ENCODE measurements at places on chromosomes 3 and 15. TPM values are rescaled to one million over a fixed set of nuclear protein-coding genes. Genes with fewer than 3 reads are reported as not detected.

- H3K36me3 ChIP-seq: no peaks in the 10 kb centered on the region
- no peak for DNase-seq
- no peaks in the 10 kb centered on the region for H3K27me3 ChIP-seq
- peaks cover 48% of the 10 kb centered on the region for H3K4me1 ChIP-seq
- no peak overlapping the region for H3K4me3 ChIP-seq
- H3K27ac ChIP-seq: no peak overlapping the region
Measured at GRCh38 chr3:71369701-71370391, 213.7 kb downstream of the FOXP1 start.

- no peaks in the 10 kb centered on the region for H3K27me3 ChIP-seq
- H3K4me3 ChIP-seq: no peak overlapping the region
- peaks cover 10% of the 10 kb centered on the region for H3K4me1 ChIP-seq
- H3K27ac ChIP-seq: no peak overlapping the region
- H3K36me3 ChIP-seq: no peaks in the 10 kb centered on the region
Measured at GRCh38 chr15:60674704-60675395, 195.9 kb upstream of the ICE2 start.

- H3K4me3 ChIP-seq: no peak overlapping the region
- no peaks in the 10 kb centered on the region for H3K27me3 ChIP-seq
- no peaks in the 10 kb centered on the region for H3K36me3 ChIP-seq
- no peak for DNase-seq
Measured at GRCh38 chr3:145448436-145448835, 712.5 kb downstream of the PLOD2 start.

DNA sequence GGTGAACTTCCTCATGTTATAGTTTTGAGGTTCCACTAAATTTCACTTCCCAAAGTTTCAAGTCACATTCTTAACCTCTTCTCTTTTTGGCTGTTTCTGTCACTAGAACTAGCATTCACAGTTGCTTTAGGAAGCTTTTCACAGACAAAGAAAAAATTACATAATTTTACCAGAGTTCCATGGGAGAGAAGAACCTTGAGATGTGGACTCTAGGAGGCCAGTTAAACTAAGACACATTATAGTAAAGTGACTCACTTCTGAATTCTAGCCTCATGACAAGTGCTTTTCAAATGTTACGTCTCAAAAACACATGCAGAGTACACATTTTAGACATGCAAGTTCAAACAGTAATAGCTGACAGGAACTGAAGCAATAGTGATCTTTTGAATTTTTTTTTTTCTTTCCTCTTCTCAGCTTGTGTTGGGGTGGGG lies 39.9 kb upstream of the LRTM1 start:
- H3K4me3 ChIP-seq: no peak overlapping the region
- no peaks in the 10 kb centered on the region for H3K36me3 ChIP-seq
- DNase-seq: no peak
- H3K4me1 ChIP-seq: no peaks in the 10 kb centered on the region

- H3K27me3 ChIP-seq: no peaks in the 10 kb centered on the region
- no peak for DNase-seq
- H3K4me1 ChIP-seq: no peaks in the 10 kb centered on the region
- H3K36me3 ChIP-seq: no peaks in the 10 kb centered on the region
Measured at GRCh38 chr3:106083207-106083606, 214.4 kb upstream of the CBLB start.

DNA sequence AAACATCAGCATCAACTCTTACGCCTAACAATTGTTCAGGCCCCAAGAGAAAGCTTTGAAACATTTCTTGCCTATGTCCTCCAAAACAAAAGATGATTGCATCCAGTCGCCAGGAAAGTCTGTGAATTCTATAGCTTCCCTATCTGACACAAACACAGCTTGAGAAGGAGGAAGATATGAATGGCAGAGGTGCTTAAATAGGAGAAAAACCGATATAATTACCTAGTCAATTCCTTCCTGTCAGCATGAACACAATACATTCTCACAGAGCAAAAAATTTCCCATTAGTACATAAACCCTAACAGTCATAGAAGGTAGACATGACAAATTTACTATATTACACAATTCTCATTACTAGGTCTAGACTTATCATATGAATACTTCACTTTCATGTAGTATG lies 326.5 kb downstream of the CGGBP1 start:
- H3K4me1 ChIP-seq: no peaks in the 10 kb centered on the region
- H3K4me3 ChIP-seq: no peak overlapping the region
- no peaks in the 10 kb centered on the region for H3K27me3 ChIP-seq
- H3K27ac ChIP-seq: no peak overlapping the region
- no peak for DNase-seq

GRCh38 chr15:28990390-28990789 lies 104.6 kb downstream of the APBA2 start:
- DNase-seq: no peak
- H3K4me1 ChIP-seq: peaks cover 6% of the 10 kb centered on the region
- no peak overlapping the region for H3K27ac ChIP-seq
- no peak overlapping the region for H3K4me3 ChIP-seq

- no peak overlapping the region for H3K4me3 ChIP-seq
- no peak overlapping the region for H3K27ac ChIP-seq
- no peak for DNase-seq
- H3K4me1 ChIP-seq: no peaks in the 10 kb centered on the region
Measured at GRCh38 chr3:120438665-120439370, 12.0 kb downstream of the FSTL1 start.

DNA sequence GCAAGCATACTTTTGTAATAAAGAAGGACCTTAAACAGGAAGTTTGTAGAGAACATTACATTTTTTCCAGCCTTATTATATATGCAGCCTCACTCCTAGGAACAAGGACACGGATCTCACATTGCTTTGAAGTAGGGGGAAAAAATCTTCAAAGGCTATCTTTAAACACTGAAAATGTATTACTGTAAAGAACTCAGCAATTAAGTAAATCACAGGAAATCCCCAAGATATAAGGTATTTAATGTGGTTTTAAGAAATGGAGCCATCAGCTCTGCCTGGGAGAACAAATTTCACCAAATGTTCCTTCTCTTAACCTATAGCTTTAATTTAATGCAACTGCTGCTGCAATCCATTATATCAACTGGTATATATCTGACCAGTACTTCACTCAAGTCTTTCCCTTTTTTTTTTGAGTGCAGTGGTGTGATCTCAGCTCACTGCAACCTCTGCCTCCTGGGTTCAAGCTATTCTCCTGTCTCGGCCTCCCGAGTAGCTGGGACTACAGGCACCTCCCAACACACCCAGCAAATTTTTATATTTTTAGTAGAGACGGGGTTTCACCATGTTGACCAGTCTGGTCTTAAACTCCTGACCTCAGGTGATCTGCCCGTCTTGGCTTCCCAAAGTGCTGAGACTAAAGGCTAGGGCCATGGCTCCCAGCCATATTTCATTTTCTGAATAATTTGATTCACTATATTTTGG lies 2.8 kb downstream of the BTLA start:
- peak; percentile 18 for DNase-seq
- peak overlapping the region; percentile 57 for H3K27ac ChIP-seq
- peak overlapping the region; percentile 42 for H3K4me3 ChIP-seq
- H3K36me3 ChIP-seq: no peaks in the 10 kb centered on the region

- no peak overlapping the region for H3K4me3 ChIP-seq
- H3K27ac ChIP-seq: no peak overlapping the region
- peaks cover 5% of the 10 kb centered on the region for H3K4me1 ChIP-seq
- no peak for DNase-seq
- H3K36me3 ChIP-seq: peaks cover 20% of the 10 kb centered on the region
Measured at GRCh38 chr3:16369276-16369675, 104.3 kb downstream of the OXNAD1 start.

DNA sequence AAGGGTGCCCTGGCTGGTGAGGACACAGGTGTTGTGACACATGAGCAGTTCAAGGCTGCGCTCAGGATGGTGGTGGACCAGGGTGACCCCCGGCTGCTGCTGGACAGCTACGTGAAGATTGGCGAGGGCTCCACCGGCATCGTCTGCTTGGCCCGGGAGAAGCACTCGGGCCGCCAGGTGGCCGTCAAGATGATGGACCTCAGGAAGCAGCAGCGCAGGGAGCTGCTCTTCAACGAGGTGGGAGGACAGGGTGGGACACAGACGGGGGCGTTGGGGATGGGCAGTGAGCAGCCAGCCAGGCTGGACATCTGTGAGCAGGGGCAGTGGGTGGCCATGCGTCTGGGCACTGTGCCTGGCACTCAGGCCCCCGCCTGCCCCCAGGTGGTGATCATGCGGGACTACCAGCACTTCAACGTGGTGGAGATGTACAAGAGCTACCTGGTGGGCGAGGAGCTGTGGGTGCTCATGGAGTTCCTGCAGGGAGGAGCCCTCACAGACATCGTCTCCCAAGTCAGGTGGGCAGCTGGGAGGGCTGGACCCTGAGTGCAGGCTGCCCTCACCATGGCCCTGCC lies 10.3 kb downstream of the ANKRD63 start:
- H3K4me1 ChIP-seq: no peaks in the 10 kb centered on the region
- H3K27ac ChIP-seq: no peak overlapping the region

DNA sequence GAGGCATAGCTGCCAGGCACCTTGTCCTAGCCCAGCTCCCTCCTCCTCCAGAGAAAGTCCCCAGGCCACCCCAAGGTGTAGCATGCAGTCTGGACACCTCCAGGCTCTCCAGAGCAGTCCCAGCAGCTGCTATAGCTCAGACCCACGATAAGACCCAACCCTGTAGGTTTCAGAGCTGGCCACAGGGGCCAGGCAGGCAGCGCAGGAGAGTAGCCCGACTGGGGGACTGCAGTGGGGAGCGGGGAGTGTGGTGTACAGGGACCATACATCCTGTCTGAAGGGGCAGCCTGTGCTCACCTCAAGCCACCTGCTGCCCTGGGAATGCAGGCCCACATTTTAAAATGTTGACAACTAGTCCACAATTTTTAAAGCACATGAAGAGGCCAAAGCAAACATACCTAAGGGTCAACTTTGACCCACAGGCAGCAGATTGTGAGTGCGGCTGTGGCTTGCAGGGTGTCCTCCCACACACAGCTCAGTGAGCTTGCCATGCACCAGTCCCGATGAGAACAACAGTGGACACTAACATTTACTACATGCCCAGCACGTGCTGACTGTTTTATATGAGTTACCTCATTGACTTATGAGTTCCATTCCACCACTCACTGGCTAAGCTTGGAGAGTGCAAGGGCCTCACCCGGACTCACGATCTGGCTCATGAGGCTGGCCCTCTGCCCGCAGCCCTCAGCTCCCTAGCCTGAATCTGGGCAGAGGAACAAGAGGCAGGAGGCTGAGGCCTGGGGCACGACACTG lies 81.4 kb downstream of the DNAJB8 start:
- no peaks in the 10 kb centered on the region for H3K4me1 ChIP-seq
- H3K27ac ChIP-seq: no peak overlapping the region
- no peaks in the 10 kb centered on the region for H3K36me3 ChIP-seq
- no peak for DNase-seq
- H3K4me3 ChIP-seq: no peak overlapping the region

DNA sequence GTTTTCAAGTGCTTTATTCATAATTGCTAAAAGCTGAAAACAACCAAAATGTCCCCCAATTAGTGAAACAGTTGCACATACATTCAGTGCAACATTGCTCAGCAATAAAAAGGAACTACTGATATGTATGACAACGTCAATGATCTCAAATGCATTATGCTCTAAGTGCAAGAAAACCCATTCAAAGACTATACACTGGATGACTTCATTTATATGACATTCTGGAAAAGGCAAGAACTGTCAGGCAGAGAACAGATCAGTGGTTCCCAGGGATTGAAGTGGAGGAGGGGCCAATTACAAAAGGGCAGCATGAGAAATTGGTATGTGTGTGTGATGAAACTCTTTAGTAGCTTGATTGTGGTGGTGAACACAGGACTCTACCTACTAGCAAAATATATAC lies 585.6 kb downstream of the TBL1XR1 start:
- no peaks in the 10 kb centered on the region for H3K4me1 ChIP-seq
- no peak overlapping the region for H3K4me3 ChIP-seq
- DNase-seq: no peak
- H3K27ac ChIP-seq: no peak overlapping the region

GRCh38 chr15:57504599-57504940 lies 87.1 kb upstream of the MYZAP start:
- H3K27ac ChIP-seq: no peak overlapping the region
- H3K4me1 ChIP-seq: no peaks in the 10 kb centered on the region

- H3K4me3 ChIP-seq: no peak overlapping the region
- H3K27me3 ChIP-seq: no peaks in the 10 kb centered on the region
- H3K4me1 ChIP-seq: no peaks in the 10 kb centered on the region
- H3K36me3 ChIP-seq: no peaks in the 10 kb centered on the region
- no peak for DNase-seq
Measured at GRCh38 chr15:96166223-96167200, 164.0 kb upstream of the NR2F2 start.

DNA sequence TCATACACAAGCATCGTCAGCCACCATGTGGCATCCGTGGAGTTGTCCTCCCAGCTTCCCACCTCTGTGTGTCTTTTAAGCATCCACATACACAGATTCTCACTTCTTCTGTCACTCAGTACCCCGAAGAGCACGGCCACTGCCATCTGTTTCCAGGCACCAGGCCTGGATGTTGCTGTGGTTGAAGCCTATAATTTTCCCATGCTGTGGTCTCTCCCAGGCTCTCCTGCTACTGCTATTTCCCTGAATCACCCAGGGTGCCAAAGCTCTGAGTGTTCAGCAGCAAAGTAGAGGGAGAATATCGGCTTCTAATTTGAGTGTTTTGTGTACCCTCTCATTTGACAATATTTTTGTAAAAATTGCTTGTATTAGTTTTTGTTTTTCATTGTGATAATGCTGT lies 265.7 kb downstream of the DIPK2A start:
- H3K4me3 ChIP-seq: no peak overlapping the region
- no peaks in the 10 kb centered on the region for H3K27me3 ChIP-seq
- H3K27ac ChIP-seq: no peak overlapping the region
- no peaks in the 10 kb centered on the region for H3K4me1 ChIP-seq
- no peak for DNase-seq

- H3K4me1 ChIP-seq: no peaks in the 10 kb centered on the region
- no peaks in the 10 kb centered on the region for H3K27me3 ChIP-seq
- H3K27ac ChIP-seq: no peak overlapping the region
- DNase-seq: no peak
- H3K36me3 ChIP-seq: no peaks in the 10 kb centered on the region
- H3K4me3 ChIP-seq: no peak overlapping the region
Measured at GRCh38 chr15:71612869-71613268, 197.5 kb upstream of the NR2E3 start.

DNA sequence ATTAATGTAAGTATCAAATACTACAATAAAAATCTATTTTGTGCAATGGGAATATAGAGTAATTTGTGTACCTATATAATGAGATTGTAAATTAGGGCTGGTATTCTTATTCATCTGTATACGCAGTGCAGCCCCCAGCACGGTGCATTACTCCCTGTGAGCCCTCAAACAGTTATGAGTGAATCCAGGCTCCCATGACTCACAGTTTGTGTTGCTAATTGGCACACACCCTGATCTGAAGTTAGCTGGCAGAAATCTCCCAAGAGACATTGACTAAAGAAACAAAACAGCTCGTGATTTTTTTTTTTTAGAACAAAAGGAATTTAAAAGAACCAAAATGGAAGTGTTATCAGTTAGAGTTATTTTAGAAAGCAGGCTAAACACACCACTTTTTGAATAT lies 15.7 kb downstream of the GK5 start:
- no peaks in the 10 kb centered on the region for H3K27me3 ChIP-seq
- H3K27ac ChIP-seq: no peak overlapping the region
- no peaks in the 10 kb centered on the region for H3K36me3 ChIP-seq
- no peak for DNase-seq
- H3K4me1 ChIP-seq: no peaks in the 10 kb centered on the region

The GOLGA8R gene
- total RNA-seq: 4.6 TPM

The SEC61A1 gene
- 203 TPM for total RNA-seq

The PSTPIP1 gene
- total RNA-seq: 225 TPM

The APPL1 gene
- 33.6 TPM for total RNA-seq

The SACM1L gene
- 95.7 TPM for total RNA-seq

The SLC24A5 gene
- total RNA-seq: not detected
